ENCODE measurements at places on chromosomes 12 and 14.

GRCh38 chr12:27672051-27672450, 24.2 kb upstream of the REP15 start:
- DNase-seq, result no peak

DNA sequence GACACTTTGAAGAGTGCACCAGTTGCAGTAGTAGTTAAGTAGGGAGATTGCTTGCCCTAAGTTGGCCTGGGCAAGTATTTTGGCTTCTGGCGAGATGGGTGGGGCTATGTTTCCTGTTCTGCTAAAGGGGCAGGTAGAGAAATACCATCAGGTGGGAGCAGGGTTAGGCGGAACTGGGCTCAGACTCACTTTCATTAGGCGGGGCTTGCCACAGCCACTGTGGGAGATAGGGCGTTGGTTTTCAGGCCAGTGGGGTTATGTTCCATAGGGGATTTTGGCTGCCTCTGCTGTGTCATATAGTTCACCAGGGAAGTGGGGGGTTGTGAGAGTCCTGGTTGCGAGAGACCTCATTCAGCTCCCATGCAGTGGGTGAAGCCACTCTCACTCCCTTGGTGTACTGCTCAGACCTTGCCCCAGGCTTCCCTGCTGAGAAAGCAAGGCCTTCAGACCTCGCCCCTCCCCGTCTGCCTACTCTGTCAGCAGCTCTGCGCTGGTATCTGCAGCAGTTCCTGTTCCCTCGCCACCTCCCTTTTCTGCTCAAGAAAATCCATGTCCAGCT, 43.3 kb downstream of the AEBP2 start:
- DNase-seq, result no peak

GRCh38 chr14:75879031-75879430, 102.8 kb downstream of the TGFB3 start:
- no peak for DNase-seq

- DNase-seq, result no peak
Measured at GRCh38 chr14:93707475-93707874, 80.8 kb downstream of the PRIMA1 start.

DNA sequence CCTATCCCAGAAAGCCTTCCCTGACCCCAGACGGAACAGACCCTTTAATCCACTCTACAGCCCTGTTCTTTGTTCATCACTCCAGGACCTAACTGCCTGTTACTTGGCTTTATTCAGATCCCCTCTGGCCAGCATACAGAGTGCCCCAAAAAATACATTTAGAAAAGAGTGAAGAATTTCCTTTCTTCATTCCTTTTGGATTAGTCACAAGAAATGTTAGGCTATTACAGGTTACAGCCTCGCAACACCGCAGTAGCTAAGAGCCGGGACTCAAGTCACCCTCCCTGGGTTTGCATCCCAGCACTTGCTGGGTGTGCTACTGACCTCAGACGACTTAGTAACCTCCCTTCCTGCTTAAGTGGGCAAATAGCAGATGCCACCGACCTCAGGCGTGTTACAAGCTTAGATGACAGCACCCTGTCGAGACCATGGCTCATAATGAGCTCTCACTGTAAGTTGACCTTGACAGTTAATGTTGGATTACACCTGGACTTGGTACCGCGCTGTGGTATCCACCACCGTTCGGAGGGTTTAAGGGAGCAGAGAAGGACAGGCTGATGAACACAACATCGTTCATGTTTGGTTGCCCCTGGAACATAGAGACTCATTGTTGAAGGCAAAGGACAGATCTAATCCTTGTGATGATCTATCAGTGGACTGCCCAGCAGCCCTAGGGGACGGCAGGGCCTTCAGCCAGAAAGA, 12.9 kb downstream of the GLRX5 start:
- no peak for DNase-seq

DNA sequence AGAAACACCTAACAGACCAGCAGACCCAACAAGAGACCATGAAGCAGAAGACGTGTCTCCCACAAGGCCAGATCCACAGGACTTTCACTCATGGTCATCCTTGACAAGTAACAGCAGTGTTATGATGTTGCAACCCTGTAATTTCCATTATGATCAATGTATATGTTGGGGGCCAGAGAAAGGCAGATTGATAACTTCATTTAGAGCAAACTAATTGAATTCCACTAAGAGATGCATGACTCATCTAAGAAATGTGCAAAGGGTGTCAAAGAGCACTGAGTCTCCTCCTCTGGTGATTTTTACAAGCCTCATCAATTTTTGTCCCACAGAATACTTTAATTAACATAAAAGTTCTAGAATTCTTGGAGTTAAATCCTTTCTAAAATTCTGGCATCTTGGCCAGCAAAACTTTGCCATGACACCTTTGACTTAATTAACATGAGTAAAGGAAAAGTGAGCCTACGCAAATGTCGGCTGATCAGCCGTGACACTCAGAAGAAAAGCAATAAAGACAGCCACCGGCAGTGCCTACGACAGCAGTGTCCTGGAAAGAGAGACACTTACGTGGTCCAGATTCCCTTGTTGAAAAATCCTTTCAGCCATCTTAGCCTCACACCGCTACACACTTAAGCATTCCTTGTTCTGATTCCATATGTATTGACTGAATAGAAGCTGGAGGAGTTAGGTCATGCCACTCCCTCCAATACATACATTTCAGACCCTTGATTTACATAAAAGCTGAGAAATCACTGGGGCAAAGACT, 370.2 kb upstream of the CCDC196 start:
- no peak for DNase-seq

- no peak for DNase-seq
Measured at GRCh38 chr14:99419905-99420304, 60.8 kb downstream of the SETD3 start.

GRCh38 chr12:119505001-119505400, 88.6 kb upstream of the TMEM233 start:
- no peak for DNase-seq

DNA sequence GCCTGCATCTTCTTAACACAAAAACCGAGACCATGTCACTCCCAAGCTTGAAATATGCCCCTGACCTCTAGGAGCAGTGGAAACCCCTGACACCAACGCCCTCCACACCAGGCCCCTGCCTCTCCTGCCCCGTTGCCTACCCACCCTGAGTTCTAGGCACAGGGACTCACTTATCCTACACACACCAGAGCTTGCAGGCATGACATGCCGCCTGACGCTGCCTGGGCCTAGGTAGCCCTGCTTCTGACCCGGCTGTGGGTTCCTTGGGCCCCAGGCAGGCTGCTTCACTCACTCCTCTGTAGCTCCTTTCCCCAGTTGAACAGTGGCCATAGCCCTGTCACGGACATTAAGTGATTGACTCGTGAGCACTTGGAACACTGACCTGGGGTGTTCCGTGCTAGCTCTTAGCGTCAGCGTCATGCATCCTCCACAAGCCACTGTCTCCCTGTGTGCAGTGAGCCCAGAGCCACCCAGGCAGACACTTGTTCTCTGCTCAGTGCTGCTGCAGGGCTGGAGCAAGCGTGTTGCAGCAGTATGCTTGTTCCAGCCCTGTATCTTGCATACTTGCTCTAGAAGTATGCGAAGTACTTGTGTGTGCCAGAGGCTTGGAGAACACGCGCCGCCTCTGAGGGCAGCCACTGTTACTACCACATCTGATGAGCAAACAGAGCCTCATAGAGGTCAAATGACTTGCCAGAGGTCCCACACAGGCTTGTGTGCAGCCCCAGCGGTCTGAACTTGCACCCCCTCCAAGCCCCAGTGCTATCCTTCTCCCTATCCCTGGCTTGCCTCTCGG, 15.6 kb downstream of the OTUB2 start:
- DNase-seq, result no peak

GRCh38 chr12:104698871-104699270, 242.1 kb downstream of the CHST11 start:
- DNase-seq, result no peak

GRCh38 chr12:14841761-14842160, 1.6 kb downstream of the ART4 start:
- DNase-seq, result no peak

GRCh38 chr14:85187521-85187920, 342.4 kb upstream of the FLRT2 start:
- DNase-seq, result no peak

GRCh38 chr12:109586385-109587296, 13.0 kb downstream of the MVK start:
- no peak for DNase-seq

DNA sequence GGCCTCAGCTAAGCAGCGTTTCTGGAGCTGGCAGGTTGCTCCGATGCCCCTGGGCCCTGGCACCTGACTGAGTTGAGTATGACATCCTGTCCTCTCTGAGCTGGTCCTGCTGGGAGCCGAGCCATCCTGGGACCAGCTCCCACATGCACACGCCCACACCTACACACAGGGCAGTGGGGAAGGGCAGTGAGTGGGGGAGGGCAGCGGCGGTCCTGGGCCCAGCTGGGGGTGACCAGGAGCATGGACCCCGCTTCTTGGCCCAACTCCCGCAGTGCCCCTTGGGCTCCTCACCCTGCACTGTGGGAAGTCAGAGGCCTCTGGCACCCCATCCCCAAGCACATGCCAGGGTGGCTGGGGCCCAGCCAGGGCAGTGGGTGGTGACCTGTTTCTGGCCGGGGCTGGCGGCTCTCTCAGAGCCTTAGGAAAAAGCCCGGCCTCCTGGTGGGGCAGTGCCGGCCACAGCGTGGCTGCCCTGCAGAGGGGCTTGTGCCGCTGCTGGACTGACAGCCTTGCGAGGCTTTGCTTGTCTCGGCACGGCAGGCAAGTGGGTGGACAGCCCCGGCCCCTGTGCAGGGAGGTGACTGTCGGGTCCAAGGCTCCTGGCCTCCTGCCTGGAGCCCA, 5.9 kb upstream of the CRIP2 start:
- no peak for DNase-seq

GRCh38 chr12:1305063-1305434, 289.3 kb downstream of the FBXL14 start:
- DNase-seq, result no peak

DNA sequence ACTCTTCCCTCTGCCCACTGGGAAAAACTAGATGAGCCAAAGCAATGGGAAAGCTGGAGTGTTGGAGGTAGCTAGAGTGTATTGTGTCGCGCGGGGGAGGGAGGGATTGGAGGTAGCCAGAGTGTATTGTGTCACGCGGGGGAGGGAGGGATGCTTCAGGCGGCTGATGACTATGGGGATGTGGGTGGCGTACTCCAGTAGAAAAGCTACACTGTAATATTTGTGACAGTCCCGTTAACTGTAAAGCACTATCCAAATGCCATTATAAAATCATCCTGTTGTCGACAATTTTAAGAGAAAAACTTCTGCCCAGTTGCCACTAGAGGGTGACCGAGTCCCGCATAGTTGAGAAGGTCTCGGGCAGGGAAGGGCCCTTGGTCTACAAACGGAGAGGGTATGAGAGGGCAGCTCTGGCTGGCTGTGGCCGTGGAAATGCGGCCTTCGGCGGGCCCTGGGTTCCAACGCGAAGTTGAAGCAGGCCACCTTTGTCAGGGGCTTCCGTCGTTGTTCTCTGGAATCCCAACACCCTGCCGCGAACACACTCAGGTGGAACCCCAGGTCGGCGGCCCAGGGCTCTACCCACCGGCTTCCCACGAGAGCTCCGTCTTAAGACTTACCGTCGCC, 15.1 kb upstream of the PLEK2 start:
- peak; percentile 42 for DNase-seq

GRCh38 chr12:118237908-118238307, 102.0 kb downstream of the PEBP1 start:
- DNase-seq, result no peak

DNA sequence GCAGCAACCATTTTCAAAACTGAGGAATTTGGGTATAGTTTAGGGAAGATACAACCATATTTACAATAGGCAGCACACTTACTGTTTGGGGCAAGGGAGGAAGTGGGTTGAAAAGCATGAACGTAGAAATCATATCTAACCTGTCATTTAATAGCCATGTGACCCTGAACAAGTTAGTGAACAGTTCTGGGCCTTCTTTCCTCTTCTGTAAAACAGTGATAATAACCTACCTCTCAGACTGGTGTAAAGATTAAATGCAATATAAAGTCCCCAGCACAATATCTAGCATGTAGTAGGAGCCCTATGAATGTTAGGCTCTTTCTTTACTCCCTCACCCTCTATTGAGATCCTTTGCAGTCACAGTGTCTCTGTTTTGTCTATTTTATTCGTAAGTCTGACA, 33.5 kb downstream of the A2ML1 start:
- DNase-seq, result no peak

DNA sequence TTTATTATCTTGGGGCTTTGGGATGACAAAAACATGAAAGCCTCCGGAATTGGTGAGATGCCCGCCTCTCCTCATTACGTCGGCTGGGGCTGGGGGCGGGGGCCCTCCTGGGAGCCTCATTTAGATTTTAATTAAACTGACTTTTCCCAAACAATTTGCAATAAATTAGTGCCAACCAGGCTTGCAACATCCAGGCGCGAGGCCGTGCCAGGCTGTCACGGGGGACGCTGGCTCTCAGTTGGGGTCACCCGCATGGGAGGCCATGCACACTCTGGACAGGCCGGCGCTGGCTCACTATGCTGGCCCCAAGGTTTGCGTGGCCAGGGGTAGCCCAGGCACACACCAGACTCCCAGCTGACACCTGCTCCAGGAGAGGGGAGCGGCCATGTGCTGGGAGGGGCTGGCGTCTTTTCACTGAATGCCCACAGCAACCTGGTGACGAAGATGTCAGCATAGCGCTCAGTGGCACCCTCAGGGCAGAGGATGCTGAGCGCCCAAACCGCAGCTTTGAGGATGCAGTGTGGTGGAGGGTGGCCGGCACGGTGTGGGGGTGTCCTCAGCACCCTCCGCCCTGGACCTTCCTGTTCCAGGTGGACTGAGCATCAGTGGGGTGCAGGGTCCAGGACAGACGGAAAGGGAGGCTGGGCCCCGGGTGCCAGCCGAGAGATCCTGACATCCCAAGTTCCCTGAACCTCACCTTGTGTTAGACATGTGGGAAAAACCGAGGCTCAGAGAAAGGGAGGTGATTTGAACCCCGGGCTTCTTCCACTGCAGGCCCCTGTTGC, 190.8 kb upstream of the C14orf180 start:
- DNase-seq, result no peak

GRCh38 chr12:68468036-68468435, 135.9 kb upstream of the MDM1 start:
- DNase-seq, result no peak

GRCh38 chr12:111864913-111865312, 22.9 kb downstream of the MAPKAPK5 start:
- DNase-seq, result no peak

DNA sequence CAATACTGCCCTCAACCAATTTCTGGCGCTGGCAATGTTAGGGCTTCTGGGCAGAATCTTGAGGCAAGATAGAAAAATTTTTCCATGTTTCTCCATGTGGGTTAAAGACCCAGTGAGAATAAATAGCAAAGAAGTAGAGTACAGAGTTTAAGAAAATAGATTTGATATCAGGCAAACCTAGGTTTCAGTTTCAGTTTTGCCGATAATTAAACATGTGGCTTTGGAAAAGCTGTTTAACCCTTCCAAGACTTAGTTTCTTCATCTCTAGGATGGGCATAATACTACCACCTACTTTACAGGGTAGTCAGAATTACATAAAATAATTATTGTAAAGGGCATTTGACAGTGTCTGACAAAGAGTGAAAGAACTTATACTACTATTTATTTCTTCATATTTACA, 360.4 kb downstream of the PCNX1 start:
- no peak for DNase-seq

GRCh38 chr12:57904848-57905811, 36.2 kb upstream of the ATP23 start:
- DNase-seq, result peak; percentile 75

- DNase-seq, result no peak
Measured at GRCh38 chr14:30159374-30159773, 231.7 kb upstream of the PRKD1 start.
